WERI-Rb-1 (cell line): ENCODE measurements at places on chromosomes 12 and 14.

GRCh38 chr12:64252681-64253080, 30.6 kb upstream of the KICS2 start:
- no peak for DNase-seq

GRCh38 chr12:131980263-131980662, 30.5 kb downstream of the EP400 start:
- DNase-seq: no peak

DNA sequence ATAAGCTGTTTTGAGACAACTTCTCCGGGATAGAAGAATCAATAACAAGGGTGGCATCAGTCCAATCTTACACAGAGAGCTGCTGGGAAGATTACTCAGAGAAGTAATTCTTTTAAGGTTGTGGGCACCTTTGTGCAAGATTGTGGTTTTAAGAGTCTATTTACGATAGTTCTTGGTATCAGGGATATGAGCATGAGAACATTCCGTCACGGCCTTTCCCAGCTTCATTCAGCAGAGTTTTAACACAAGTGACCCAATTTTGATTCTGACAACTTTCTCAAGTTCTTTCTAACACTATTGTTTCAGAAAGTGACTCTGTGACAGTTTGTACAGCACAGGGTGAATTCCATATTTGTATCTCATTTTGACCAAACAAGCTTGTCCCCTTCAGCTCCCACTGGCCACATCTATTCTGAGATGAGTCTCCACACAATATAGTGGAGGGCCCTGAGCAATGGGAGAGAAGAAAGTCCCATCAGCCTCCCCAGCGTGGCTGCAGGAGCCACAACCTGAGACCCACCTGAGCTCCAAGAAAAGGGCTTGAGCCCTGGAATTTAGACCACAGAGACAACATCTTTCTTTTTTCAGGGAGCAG, 869.2 kb downstream of the TMEM121 start:
- no peak for DNase-seq

DNA sequence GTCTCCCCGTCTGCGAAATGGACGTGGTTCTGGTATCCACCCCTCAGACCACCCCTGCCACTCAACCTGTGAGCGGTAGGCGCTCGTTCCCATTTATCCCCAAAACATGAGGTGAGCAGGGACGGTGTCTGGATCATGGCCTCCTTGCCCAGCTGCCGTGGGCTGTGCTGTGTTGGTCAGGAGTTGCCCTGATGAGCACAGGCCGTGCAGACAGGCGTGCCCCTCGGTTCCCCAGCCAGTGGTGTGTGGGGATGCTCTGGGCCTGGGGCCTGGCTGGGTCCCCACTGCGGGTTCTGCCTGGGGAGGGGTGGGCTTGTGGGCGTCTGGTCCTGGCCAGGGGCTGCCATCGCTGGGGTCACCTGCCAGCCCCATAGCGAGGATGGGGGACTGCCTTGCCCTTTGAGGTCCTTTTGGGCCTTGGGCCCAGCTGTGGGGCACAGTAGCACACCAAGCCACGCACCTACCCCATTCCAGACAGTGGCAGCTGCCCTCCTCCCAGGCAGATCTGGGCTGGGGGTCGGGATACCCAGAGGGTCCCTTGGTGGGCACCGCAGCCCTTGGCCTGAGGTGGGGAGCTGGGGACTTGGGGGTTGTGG, 11.3 kb upstream of the PUS1 start:
- DNase-seq: no peak

DNA sequence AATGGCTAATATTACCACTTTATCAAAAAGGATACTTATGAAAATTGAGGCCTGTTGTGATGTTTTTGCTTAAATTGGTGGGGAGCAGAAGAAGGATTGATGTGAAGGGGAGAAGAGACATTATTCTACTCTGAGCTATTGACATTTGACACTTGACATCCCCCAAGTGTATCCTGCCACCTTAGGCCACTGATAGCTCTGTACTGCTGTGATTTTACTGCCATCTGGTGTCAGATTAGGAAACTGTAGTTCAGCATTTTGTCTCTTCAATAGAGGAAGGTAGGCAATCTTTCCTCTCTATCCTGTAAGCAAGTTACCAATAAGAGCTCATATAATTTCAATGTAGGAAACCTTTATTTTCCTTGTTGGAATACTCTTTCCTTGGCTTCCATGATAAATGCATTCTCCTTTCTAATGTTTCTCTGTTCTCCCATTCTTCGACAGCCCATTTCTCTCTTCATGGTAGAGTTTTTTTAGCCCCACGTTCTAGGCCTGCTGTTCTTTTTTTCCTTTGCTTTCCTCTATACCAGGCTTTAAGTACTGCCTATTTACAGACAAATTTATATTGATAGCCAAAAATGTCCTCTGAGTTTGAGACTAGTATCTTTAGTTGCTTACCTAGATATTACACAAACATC, 46.3 kb downstream of the PPHLN1 start:
- peak; percentile 30 for DNase-seq

DNA sequence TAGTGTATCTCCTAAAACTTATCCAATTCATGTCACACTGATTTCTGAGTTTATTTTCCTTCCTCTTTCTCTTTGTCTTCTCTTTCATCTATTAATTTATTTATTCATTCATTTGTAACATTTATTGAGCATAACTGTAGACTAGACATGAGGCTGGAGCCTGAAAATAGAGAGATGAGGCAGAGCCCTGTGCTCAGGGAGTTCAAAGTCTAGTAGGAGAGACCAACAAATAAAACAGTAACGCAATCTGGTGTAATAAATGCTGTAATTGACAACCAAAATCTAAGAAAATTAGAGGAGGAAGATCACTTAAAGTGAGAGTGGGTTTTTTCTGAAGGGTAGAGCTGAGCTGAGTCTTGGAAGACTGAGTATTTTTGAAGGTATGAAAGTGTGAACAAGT, 87.5 kb downstream of the POLR3B start:
- no peak for DNase-seq
